ENCODE measurements at places on chromosomes 16 and 17.

GRCh38 chr16:245105-245504 is 10.5 kb downstream of the FAM234A start:
- no peak for DNase-seq

- no peak for DNase-seq
These were observed 8.9 kb downstream of the RNF166 start for GRCh38 chr16:88697116-88697830.

GRCh38 chr17:40028595-40028994 is 13.4 kb downstream of the CSF3 start:
- no peak for DNase-seq

DNA sequence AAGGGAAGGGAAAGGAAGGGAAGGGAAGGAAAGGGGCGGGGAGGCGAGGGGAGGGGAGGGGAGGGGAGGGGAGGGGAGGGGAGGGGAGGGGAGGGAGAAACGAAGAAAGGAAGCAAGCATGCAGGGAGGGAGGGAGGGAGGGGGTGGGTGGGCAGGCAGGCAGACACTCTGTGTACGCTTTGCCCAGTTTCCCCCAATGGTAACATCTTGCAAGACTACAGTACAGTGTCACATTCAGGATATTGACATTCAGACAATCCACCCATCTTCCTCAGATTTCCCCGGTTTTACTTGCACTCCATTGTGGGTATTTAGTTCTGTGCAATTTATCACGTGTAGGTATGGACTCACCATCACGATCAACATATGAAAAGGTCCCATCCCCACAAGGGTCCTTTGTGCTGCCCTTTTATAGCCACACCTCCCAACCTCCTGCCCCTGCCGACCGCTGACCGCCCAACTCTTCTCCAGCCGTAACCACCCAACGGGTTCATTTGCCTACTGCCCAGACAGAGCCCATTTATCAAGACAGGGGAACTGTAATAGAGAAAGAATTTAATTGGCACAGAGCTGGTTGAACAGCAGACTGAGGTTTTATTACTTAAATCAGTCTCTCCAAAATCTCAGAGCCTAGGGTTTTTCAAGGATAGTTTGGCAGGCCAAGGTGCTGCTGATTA is 91.4 kb upstream of the FA2H start:
- no peak for DNase-seq

GRCh38 chr16:62615526-62615925 is 579.3 kb upstream of the CDH8 start:
- no peak for DNase-seq

DNA sequence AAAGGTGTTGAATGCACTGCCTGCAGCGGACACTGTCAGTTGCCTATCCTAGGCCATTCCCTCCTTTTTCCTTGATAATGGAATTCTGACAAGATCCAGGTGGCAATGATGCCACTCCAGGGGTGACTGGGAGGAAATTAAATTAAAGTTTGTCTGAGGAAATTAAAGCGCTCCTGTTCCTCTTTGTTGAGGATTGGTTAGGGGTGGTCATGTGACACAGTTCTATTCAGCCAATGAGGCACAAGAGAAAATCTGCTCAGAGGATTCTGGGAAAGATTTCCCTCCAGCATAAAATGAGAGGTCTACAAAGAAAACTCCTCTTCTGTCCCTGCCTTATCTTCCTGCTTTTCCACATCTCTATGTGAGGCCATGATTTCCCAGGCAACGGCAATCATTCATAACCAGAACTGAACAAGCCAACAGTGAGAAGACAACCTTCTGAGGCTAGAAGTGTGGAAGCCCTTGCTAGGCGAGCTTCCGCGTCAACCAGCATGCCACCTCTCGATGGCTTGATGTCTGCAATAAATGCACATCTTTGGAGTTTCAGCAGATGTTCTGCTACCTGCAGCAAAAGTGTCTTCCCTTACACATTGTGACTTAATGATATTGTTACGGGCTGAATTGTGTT is 5.6 kb upstream of the BCO1 start:
- no peak for DNase-seq

- DNase-seq, result no peak
These were observed 218.7 kb downstream of the GSG1L start for GRCh38 chr16:27844826-27845225.

GRCh38 chr17:63293323-63294075 is 152.6 kb downstream of the CYB561 start:
- DNase-seq, result no peak

- no peak for DNase-seq
These were observed 11.6 kb upstream of the CES4A start for GRCh38 chr16:66976746-66977145.

- DNase-seq, result no peak
These were observed 148.4 kb downstream of the TOX3 start for GRCh38 chr16:52398491-52398960.

DNA sequence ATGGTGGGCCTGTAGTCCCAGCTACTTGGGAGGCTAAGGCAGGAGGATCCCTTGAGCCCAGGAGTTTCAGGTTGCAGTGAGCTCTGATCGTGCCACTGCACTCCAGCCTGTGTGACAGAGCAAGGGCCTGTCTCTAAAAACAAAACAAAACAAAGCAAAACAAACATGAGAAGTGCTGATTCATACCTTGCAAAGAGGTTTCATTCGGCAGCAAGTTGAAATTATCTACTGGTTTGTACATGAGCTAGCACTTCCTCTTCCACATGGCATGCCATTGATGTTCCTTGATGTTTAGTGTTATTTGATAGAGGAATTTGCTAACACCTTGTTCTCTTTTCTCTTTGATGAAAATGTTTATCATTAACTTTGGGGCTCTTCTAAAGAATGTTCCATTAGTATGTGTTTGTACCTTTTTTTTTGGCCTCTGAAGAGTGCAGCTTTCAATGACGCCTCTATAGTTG is 50.6 kb downstream of the SPECC1 start:
- DNase-seq, result no peak

DNA sequence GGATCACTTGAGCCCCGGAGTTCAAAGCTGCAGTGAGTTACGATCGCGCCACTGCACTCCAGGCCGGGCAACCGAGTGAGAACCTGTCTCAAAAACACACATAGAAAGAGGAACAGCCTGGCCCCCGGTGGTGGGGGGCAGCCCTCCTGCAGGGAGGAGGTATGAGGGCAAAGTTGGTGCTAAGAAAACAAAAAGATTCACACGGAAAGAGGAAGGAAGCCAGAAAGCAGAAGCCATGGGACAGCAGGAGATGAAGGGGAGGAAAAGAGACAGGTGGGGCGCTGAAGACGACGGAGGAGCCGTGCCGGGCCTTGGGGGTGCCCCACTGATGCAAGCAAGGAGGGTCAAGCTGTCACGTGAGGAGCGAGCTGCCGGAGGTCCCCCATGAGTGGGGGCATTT is 8.2 kb upstream of the C16orf74 start:
- no peak for DNase-seq

- DNase-seq, result no peak
These were observed 39.6 kb upstream of the MEOX1 start for GRCh38 chr17:43701318-43701743.

DNA sequence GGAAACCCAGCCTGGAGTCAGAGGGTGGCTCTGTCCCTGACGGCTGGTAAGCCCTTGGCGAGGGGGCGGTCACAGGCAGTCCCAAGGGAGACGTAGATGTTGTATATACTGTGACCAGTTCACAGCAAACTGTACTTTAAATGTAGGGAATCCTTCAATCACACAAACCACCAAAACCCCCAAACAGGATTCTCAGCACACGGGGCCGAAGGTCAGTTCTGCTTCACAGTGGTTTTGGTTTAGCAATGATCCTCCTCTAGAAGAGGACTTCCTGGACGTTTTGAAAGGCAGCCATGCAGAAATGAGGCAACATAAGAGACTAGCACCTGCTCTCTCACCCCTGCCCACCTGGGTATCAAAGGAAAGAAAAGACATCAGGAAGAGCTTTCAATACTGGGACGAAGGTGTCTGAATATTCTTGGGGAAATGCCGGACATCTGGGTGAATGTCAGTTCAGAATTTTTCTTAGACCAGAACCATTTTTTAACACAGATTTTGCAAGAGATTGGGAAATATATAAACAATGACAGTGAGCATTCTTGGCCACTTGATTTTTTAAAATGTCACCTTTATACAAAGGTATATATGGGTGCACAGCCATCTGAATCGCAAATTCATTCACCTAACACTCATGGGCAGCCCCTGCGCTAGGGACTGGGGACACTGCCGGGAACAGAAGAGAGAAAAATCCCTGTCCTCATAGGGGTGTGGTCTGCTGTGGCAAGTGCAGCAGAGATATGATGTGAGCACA is 74.2 kb downstream of the CRISPLD2 start:
- DNase-seq, result no peak

DNA sequence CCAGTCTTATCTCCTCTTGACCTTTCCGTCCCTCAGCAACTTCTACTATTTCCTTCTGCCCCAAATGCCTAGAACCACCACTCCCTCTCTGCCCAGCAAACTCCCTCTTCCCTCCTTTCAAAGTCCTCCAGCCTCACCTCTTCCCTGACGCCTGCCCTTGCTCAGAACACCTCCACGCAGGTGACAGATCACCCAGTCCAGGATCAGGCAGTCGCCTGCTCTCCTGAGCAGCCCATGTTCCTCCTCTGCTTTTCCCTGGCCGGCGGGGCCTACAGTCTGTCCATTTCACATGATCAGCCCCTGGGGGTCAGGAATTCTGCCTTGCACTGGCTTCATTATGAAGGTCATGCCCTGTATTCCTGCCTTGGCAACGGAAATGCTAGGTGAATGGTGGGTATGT is 422 bp downstream of the CD300LF start:
- DNase-seq, result no peak

- DNase-seq, result no peak
These were observed 12.2 kb downstream of the CD300LD start for GRCh38 chr17:74579900-74580299.

GRCh38 chr17:79907217-79907715 is 68.0 kb upstream of the CBX4 start:
- DNase-seq, result no peak

GRCh38 chr16:87056083-87056482 is 261.1 kb downstream of the C16orf95 start:
- DNase-seq, result no peak

DNA sequence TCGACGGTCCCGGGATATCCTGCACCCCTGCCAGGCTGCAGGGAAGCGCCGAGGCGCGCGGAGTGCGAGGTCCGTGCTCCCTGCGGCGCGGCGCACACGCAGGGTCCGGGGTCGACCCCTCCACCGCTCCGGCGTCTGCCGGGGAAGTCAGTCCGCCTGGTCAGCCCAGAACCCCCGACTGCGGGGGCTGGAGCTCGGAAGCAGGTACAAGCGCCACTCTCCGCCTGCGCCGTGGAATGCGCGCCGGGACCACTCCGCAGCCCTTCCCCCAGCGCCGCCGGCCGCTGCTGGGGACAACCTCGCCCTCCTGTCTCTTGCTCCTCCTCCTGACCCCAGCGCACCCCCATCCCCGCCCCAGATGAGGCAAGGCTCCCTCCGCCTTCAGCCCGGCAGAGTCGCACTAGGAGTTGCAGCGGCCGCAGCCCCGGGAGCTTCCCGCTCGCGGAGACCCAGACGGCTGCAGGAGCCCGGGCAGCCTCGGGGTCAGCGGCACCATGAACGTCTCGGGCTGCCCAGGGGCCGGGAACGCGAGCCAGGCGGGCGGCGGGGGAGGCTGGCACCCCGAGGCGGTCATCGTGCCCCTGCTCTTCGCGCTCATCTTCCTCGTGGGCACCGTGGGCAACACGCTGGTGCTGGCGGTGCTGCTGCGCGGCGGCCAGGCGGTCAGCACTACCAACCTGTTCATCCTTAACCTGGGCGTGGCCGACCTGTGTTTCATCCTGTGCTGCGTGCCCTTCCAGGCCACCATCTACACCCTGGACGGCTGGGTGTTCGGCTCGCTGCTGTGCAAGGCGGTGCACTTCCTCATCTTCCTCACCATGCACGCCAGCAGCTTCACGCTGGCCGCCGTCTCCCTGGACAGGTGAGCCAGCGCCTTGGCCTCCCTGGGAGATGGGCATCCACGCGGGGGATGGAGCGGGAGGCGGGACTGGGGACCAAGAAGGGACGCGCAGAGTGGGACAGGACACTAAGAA is at the start of gene GALR2:
Gene GALR2, plus strand, starts transcription at position 392 of the 974 bp plus-strand sequence. Its CDS starts 103 bp downstream, at position 495.
- DNase-seq, result no peak
